ENCODE measurements at places on chromosomes 2 and 18. TPM values are rescaled to one million over a fixed set of nuclear protein-coding genes. Genes with fewer than 3 reads are reported as not detected.

GRCh38 chr2:70759446-70759845 lies 8.6 kb downstream of the ADD2 start:
- DNase-seq = no peak

- DNase-seq = no peak
These were observed 26.3 kb downstream of the FOSL2 start for GRCh38 chr2:28419003-28419402.

- DNase-seq = no peak
These were observed 39.9 kb downstream of the PLEKHB2 start for GRCh38 chr2:131145040-131145439.

The ADRA2B gene
- polyA plus RNA-seq = 50.8 TPM

DNA sequence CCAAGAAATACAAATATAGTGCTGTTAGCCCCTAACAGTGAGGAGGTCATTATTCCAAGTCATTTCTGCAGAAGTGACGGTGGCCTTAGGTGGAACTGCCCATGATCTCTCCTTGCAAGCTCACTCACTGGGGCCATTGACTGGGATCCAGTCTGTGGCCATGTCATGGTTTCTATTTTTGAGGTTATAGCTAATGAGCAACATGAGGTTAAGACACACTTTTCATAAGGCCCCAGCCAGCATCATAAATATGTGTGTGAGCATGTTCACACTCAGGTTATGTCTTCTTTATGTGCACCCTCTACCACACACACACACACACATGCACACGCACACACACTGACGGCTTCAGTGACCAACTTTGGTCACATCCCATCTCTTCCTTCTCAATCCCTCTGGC lies 484 bp downstream of the AFF3 start:
- no peak for DNase-seq

GRCh38 chr2:194271293-194271961 lies 1385.6 kb upstream of the SLC39A10 start:
- DNase-seq = peak; percentile 18

All from cardiac muscle cell (in vitro differentiated cells and primary cell).